Activated T-cell treated with anti-CD3 and anti-CD28 coated beads, Interleukin-2, amount 50 U/mL, for 24 hours (primary cell): ENCODE measurements at places on chromosomes 2 and 18.

GRCh38 chr2:72040629-72041571 is 106.8 kb downstream of the CYP26B1 start:
- DNase-seq = no peak

DNA sequence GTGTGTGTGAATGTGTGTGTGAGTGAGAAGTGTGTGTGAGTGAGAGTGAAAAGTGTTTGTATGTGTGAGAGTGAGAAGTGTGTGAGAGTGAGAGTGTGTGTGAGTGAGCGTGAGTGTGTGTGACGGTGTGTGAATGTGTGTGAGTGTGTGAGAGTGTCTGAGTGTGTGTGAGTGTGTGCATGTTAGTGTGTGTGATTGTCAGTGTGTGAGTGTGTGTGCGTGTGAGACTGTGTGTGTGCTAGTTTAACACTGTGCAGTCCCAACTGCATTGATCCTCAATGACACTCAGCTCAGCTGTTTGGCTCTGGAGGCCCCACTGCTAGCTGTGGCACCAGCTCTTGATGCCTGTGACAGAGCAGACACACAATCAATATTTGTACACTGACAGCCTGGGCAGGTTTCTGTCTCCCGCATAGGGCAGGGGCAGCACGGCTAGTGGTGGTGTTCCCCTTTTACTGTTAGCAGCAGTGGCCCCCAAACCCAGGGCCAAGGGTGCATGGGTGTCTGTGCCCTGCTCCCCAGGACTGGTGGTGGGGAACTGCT is 135.0 kb downstream of the INHBB start:
- no peak for DNase-seq

DNA sequence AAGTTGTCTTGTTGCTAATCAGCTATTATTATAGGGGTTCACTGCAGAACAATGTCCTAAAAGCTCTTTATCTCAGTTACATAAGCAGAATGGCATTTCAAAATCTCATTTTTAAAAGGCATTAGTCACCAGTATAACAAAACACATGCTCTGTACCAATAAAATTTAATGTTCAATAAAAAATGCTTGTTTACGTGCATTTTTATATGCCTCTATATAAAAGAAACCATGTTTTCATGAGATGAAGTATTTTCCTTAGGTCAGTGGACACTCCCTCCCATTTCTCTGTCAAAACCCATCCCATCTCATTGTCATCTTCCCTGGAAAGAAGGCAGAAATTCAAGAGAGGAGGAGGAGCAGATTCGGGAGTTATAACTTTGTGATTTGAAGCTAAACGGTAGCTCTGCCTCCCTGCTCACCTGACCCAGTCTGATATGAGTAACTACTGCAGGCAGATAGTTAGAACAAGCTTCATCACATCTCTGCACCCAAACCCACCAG is 231.9 kb upstream of the SIX2 start:
- no peak for DNase-seq

- no peak for DNase-seq
Observed at GRCh38 chr18:46060359-46060841, 11.7 kb downstream of the PSTPIP2 start.

DNA sequence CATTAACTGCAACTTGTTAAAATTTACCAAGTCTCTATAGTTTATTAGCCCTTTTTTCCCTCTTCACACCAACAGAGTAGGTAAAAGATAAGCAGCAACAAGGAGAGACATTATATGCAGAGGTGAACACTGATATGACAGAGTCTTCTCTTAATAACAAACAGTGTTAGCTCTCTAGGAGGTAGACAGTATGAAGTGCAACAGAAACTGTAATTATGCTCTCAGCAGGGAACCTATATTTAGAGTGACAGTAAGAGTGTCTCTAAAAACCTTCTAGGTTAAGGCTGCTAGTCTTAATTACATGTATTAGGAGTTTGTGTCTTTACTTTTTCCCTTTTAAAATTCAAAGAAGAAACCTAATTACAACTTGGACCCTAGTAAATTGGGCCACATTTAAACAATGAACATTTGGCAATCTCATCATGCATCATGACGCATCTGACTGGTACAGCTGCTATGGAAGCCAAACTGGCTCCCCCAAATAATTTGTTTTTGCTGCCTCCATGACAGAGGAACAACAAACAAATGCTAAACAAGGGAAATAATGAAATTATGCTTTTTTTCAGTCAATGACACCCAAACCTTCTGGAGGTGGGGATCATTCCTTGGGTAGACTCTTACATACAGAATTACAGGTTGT is 69.9 kb upstream of the MMADHC start:
- DNase-seq = no peak

- no peak for DNase-seq
Observed at GRCh38 chr2:120777787-120778186, 42.1 kb downstream of the GLI2 start.

GRCh38 chr2:85213404-85213803 is 80.2 kb downstream of the TCF7L1 start:
- DNase-seq = no peak

- no peak for DNase-seq
Observed at GRCh38 chr2:17588031-17588430, 47.5 kb downstream of the VSNL1 start.

DNA sequence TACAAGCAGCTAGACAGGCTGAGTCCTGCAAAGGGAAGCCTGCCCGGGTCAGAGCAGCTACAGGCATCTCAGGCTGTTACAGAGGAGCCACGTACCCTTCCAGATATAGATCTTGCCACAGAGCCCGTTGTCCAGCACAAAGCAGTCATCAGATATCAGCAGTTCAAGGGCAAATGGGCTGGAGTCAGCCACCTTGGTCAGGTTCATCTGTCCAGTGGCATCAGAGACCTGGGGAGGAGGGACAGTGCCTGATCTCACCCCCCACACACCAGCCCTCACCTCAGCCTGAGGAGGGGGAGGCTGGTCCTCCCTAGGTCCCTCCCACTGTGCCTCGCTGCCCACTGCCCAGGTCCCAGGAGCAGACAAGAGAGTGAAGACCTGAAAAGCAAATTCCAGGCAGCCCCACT is 12.2 kb downstream of the CAPG start:
- DNase-seq = no peak

- no peak for DNase-seq
Observed at GRCh38 chr2:61255580-61256437, 93.8 kb downstream of the C2orf74 start.

- DNase-seq = peak; percentile 60
Observed at GRCh38 chr18:11851806-11852337, 659 bp downstream of the CHMP1B start.

DNA sequence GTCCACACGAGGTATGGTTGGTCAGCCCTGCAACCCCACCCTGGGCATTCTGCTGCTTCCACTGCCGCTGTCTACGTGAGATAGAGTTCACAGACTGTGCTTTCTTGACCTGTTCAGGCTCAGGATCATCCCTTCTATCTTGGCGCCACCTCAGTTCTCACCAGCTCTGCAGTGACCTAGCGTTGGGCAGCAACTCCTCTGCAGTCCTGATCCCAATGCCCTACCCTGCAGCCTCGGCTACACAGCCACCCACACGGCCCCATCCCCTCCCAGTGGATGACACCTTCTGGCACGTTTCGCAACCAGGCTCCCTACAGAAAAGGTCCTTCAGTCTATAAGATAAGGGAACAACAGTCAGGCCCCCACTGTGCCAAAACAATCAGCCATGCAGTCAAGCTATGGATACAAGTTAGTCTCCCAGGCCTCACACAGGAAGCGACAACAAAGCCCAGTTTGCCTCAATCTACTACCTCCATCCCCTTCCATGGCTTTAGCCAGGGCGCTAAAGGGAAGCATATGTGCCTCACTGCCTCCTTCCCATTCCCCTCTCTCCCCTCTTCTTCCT is 317.9 kb upstream of the PKDCC start:
- no peak for DNase-seq

DNA sequence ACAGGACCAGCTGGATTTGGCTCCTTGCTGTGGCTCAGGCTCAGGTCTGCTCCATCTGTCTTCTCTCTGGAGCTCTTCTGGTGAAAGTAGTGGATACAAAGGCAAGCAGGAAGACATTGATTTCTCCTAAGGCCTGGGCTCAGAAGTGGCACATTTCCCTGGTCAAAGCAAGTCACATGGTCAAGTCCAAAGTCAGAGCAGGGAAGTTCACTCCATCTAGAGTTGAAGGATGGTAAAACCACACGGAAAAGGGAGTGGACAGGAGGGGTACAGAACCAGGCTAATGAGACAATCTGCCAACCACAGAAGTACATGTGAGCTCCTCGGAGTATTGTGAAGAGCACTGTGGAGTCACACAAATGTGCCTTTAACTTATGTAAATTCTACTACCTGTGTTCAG is 66.1 kb downstream of the MARCO start:
- no peak for DNase-seq

DNA sequence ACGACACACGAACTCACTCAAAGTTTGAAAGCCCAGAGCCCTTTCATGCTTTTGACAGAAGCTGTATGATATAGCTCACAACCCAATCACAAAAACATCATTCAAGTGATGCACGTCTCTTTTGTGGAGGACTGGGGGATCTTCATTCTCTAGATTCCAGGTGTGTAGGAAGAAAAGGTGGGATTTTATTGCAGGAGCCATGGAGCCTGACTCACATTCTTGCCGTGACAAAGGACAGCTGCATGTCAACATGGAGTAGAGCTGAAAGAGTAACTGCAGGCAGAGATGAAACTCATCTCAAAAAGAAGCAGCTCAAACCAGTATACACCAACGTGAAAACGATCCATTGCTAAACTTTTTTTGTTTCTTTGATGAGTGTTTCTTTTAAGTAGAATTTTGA is 50.9 kb upstream of the PDE1A start:
- DNase-seq = no peak

- no peak for DNase-seq
Observed at GRCh38 chr2:69589973-69590652, 53.4 kb downstream of the AAK1 start.

GRCh38 chr18:59881728-59882656 is 17.8 kb upstream of the PMAIP1 start:
- no peak for DNase-seq

DNA sequence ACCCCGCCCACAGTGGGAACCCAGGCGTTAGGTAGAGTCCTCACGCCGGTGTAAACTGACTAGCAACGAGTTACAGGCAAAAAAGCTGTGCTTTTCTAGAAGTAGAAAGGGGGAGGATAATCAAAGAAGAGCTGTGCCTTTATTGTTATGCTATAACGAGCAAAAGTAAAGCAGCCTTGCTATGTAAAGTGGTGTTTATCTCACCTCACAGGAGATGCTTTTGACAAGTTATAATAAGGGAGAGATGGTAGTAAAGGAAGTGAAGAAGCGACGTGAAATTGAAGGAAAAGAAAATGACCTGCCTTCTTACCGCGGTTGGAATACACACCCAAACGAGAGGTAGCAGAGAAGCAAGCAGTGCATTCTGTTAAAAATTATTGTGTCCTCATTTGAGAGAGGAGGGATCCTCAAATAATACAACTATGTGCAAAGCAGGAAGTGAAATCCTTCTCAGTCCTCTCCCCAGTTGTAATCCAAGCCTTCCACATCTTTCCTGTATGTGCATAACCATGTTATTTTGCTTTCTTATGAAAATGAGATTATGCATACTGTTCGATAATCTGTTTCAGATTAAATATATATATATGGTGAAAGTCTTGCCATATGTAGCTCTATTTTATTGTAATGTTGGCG is 962 bp downstream of the TANK start:
- no peak for DNase-seq

DNA sequence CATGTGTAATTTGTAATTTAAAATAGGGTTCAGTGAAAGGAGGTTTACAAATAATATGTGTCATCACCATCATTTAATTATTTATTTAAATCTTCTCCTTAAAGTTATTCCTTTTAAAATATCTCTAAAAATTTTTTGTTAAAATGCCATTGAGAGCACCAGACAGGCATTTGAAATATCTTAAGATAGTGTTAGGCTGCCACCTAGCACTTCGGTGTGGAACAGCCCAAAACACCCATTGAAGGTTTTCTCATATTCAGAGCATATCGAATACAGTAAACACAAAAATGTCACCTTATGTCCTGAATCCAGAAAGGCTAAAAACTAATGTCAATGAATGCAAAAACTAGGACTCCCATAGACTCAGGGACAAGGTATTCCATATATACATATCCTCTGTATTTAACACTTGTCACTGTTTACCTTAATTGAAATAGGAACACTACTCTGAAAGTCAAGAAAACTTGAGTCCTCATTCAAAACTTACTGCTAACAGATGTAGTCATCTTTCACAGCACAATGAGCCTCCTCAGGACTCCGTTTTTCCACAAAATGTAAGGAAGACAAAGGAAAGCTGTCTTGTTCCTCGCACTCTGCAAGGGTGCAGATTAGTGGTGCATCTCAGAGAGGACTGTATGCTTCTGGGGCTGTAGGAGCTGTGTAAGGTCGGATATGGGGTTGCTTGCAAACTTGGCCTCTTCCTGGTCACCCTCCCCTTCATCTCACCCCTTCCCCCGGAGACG is 329.5 kb downstream of the PAX3 start:
- DNase-seq = no peak

- DNase-seq = no peak
Observed at GRCh38 chr2:205883965-205884364, 201.7 kb downstream of the NRP2 start.

DNA sequence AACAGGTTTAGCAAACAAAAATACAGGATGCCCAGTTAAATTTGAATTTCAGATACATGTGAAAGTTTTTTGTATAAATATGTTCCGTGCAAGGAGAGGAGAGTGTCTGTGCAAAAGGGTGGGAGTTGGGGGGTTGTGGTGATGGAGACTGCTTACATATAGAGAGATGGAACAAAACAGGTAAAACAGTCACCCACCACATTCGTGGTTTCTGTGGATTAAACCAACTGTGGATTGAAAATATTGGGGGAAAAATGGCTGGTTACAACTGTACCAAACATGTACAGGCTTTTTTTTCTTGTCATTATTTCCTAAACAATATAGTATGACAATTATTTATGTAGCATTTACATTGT is 245.7 kb downstream of the TNS1 start:
- DNase-seq = no peak

DNA sequence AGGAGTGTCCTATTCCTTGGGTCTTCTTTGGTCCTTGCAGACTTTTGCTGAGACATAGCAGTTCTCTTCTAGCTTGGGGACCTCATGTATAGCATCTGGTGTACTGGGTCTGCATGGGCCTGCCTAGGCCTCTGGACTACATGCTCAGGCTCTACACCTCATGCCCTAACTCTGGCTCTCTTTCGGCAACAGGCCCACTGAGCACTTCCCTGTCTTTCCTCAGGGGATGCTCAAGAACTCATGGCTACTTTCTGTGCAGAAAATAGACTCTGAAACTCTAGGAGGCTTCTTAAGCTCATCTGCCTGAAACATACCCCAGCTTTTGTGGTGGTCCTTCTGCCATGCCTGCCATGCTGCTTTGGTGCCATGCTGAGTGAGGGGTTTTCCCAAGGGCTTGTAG is 21.5 kb upstream of the CPS1 start:
- no peak for DNase-seq
